ENCODE measurements at places on chromosomes 12 and 14. TPM values are rescaled to one million over a fixed set of nuclear protein-coding genes. Genes with fewer than 3 reads are reported as not detected.

The EID3 gene
- 2.0 TPM for polyA plus RNA-seq

GRCh38 chr12:22684140-22685118, 59.5 kb downstream of the ETNK1 start:
- DNase-seq = peak; percentile 57

GRCh38 chr12:126157575-126157966, 1092.3 kb downstream of the AACS start:
- DNase-seq = no peak

DNA sequence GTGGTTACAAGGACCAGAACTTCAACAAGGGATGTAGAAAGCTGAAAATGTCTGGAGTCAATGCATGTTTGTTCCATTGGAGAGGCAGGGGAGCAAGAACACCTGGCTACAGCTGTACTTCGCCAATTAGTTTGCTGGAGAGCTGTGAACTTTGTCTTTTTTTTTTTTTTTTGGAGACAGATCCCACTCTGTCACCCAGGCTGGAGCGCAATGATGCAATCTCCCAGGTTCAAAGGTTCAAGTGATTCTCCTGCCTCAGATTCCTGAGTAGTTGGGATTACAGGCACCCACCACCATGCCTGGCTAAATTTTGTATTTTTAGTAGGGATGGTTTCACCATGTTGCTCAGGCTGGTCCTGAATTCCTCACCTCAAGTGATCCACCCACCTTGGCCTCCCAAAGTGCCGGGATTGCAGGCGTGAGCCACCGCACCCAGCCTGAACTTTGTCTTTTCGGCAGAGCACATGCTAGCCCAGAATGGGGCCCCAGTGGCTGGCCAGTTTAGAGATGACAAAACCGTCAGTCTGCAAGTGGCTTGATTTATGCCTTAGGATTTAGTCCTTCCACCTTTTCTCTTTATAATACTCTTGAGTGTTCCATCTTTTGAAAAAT, 55.5 kb downstream of the AVPR1A start:
- no peak for DNase-seq

The TBX3 gene
- 28.4 TPM for polyA plus RNA-seq

The ZC3H10 gene
- 4.8 TPM for polyA plus RNA-seq

The NKX2-1 gene
- polyA plus RNA-seq = not detected

- DNase-seq = peak; percentile 74
These were observed 63.1 kb downstream of the C12orf75 start for GRCh38 chr12:105393587-105393986.

DNA sequence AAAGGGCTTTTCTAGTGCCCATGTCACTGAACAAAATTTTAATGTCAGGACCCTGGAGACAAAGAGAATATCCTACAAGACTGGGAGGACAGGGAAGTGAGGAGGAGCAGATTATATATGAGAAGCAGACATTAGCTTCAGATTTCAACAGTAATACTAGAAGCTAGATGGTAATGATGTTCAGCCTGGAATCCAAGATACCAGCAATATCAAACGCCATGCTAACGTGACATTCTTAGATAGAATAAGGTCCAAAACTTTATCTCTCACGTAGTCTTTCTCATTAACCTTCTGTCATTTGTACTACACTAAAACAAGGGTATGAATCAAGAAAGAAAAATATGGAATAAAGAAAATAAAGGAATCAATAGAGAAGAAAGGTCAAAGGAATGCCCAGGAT, 18.7 kb downstream of the SOS2 start:
- no peak for DNase-seq

- no peak for DNase-seq
These were observed 170.8 kb downstream of the ESR2 start for GRCh38 chr14:64123241-64123822.

DNA sequence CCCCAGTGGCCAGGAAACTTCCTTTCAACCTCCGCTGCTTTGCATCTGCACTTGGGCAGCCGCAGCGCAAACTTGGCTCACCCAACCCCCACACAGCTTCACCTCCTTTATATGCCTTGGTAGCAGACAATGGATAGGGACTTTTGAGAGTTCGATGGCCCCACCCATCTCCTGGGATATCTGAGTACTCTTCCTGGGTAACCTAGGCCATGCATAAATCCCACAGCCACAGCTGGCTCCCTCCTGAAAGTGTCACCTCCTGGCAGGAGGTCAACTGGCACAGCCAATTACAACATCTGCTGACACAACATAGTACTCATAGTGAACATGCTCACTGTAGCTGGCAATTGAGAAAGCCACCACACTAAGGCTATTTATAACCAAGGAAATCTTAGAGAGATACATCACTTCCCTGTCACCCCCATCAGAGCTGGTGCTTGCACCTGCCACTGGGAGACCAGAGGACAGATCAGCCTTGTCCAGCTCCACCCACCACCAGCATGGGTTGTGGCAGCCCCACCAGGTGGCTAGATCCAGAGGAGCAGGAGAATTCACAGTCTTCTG, 410.0 kb downstream of the SYT1 start:
- peak; percentile 39 for DNase-seq

The SLC24A4 gene
- 4.3 TPM for polyA plus RNA-seq

- no peak for DNase-seq
These were observed 62.9 kb upstream of the HIF1A start for GRCh38 chr14:61632401-61632800.

- no peak for DNase-seq
These were observed 6.1 kb upstream of the TMED2 start for GRCh38 chr12:123578243-123578642.

DNA sequence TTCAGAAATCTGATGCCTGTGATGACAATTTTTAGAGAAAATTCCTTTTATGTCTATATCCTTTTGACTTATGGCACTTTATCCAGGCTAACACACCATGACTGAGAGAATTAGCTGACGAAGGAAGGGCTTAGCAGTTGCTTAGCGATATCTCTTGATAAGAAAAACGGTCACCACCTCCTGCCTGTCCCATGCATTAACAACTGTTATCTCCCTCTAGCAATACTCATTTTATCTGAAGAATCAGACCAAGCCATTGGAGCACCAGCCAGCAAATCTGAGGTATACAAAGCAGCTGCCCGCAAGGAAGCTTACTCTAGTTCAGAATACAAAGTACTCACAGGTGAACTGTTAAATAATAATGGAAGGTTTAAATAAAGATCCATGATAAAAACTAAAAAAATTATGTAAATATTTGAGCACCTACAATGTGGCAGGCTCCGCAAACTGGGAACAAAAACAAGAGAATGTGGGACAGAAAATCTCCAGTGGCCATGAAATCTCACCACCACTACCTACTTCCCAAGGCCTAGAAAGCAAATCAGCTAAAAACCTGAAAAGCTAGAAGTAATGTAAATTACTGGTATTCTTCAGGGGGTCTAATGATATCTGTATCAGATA, 24.3 kb downstream of the PPM1H start:
- DNase-seq = no peak

DNA sequence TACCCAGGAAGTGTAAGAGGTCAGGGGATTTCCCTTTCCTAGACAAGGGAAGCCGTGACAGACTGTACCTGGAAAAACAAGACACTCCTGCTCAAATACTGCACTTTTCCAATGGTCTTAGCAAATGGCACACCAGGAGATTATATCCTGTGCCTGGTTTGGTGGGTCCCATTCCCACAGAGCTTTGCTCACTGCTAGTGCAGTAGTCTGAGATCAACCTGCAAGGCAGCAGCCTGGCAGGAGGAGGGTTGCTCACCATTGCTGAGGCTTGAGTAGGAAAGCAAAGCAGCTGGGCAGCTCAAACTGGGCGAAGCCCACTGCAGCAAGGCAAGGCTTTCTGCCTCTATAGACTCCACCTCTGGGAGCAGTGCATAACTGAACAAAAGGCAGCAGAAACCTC, 1.0 kb upstream of the RDH16 start:
- no peak for DNase-seq

The COX8C gene
- 0.25 TPM for polyA plus RNA-seq

DNA sequence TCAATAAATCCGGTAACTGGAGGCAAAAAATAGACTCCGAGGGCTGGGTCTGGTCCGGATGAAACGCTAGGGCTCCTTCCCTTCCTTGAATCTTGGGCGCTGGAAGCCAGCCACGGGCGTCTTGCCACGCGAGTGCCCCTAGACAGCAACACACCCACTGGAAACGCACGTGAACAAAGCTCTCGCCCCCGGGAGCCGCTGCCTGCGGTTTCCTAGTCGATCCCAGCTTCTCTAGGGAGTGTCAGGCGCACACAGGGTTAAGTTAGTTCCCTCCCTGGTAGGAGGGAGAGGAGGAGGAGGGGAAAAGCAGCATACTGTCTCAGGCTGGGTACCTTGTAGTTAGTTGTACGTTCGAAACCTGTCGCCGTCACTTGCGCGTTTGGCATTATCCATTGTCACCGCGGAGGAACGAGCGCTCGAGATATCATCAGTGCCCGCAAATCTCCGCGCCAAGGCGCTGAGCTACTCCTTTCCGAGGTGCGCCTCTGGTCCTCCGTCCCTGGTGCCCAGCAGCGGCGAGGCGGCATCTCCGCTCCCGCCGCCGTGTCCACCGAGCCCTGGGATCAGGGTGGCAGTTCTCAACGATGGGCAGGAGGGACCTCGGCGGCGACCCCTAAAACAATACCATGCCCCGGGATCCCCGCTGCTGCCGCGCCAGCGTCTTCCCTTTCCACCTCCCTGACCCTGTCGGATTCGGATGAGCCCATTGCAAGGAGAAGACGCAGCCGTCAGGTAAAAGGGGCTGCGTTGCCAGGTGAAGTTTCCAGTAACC, at the start of gene FLRT2:
Gene FLRT2, plus strand, starts transcription at position 342 of the 772 bp plus-strand sequence. CDS start 91,371 bp downstream, outside the sequence.
- DNase-seq = peak; percentile 93

- DNase-seq = no peak
These were observed 10.3 kb upstream of the STK38L start for GRCh38 chr12:27233814-27234213.

The SLCO1B1 gene
- polyA plus RNA-seq = not detected

GRCh38 chr12:53358836-53359419, 21.0 kb upstream of the SP1 start:
- no peak for DNase-seq

DNA sequence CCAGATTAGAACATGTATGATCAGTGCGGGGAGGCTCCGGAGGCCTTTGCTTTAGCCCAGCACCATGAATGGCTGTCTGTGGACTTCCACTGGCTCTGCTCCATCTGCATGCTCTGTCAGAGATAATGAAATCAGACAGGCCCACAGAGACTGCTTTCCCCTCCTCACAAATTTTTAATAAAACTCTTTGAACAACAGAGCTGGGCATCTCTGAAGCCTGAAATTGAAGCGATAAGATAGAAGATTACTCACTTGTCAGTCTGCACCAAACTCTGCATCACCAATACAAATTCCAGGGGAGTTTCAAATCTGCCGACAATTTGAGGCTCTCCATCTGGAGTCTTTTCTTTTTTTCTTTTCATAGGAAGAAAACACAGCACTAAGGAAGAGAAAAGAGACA, 110.0 kb downstream of the DYRK2 start:
- DNase-seq = no peak

DNA sequence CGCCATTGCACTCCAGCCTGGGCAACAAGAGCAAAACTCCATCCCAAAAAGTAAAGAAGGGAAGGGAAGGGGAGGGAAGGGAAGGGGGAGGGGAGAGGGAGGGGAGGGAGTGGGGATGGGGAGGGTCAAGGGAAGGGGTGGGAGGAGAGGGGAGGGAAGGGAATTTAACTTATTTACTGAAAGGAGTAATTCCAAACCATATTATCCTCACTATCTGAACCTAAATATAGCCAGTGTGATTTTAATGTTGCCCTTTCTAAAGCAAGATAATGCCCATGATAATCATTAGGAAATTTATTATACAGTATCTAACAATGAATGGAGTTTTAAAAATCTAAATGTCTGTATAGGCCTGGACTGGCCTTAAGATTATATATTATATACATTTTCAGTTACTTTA, 7.3 kb downstream of the SMIM10L1 start:
- DNase-seq = no peak

The NXPH4 gene
- 3.9 TPM for polyA plus RNA-seq

The USP44 gene
- polyA plus RNA-seq = 0.71 TPM

DNA sequence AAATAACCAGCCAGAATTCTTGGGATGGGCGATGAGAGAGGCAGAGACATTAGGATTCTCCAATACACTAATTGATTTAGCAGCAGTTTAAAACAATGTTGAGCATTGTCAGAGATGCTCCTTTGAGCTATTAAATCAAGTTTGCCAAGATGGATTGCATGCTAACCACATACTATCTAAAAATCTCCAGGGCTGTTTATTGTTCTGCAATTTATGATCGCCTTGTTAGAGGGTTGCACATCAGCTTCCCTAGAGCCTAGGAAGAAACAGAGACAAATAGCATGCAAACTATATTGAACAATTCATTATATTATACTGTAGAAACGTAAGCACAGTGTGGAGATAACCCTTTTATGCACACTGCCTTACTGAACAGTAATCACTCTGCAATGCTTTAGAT, 599.9 kb downstream of the SOX5 start:
- no peak for DNase-seq

DNA sequence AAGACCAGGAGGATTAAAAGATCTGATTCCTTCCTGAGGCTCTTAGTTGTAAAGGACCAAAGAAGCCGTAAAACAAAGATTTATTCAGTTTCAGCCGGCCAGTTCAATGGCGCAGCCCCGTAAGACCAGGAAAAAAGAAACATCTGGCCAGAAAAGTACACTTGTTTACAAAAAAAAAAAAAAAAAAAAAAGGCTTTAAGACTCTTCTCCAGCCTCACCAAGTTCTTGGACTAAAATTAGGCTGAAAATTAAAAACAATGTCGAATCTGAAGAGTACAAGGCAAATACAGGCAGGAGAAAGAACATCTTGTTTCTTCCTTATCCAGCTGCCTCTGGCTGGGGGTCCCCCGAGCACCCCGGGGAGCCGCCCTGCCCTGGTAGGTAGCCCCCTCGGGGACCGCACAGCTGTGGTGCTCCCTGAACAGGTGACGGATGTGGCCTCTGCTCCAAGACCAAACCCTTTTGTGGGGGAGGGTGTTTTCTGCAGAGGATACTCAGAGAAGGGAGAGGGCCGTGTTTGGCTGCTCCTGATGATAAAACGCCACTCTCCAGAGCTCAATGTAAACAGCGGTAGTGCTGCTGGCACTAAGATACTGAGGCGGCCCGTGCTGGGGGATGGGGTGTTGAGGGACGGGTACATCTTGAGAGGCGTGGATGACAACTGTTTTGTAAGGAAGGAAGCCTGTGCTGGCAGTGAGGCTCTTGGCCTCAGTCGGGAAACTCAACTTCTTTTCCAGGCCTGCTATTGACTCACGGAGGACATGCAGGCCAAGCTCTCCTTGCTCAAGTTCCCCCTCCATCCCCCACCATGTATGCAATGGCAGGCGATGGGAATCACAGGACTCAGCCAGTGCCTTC, 201.0 kb upstream of the DIO3 start:
- peak; percentile 90 for DNase-seq

- no peak for DNase-seq
These were observed 99.6 kb downstream of the ARF6 start for GRCh38 chr14:49992448-49992847.

The DLK1 gene
- 2,303 TPM for polyA plus RNA-seq

The RPS6KA5 gene
- 6.7 TPM for polyA plus RNA-seq

DNA sequence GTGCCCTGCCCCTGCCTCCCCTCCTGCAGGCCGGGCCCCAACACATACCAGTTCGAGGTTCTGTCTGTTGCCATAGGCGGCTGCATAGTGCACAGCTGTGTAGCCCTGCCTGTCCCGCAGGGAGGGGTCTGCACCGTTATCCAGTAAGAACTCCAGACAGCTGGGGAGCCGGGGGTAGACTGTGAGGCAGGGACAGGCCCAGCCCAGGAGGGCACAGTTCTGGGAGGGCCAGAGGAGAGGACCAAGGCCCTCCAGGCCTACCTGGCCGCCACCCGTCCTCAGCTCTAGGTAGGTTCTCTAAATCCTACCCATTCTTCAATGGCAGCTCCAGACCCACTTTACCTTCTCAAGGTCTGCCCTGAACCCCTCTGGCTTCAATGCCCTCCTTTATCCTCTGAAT, 9.5 kb downstream of the ANKRD52 start:
- DNase-seq = no peak
